ENCODE measurements at places on chromosomes 5 and 9. TPM values are rescaled to one million over a fixed set of nuclear protein-coding genes. Genes with fewer than 3 reads are reported as not detected.
A peak's percentile ranks its signal among the peaks of the same experiment; 100 is the strongest.

DNA sequence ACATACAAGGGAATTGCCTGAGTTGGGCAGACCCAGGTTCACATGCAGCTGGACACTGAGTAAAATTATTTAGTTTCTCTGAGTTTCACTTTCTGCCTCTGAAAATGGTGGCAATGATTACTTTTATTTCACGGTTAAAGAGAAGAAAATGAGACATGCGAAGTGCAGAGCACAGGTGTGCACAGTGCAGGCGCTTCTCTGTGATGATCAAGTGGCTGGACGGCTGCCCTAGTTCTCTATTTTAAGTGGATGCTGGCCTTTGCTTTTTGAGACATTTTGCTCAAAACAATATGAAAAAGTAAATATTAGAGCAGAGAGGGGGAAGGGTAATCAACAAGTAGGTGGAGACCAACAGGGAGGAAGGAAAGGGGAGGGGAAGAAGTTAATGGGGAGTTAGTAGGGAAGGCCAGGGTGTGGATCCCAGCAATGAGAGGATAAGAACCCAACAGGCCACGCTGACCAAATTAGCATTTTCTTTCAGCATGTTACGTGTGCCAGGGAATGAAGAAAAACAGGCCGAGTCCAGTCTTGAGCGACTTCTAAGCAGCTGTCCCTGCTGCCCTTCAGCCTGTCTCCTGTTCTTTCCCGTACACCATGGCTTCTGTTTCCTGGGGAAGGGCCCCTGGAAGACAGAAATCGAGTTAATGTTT lies 16.1 kb downstream of the SNX18 start:
- DNase-seq, result peak; percentile 76

- DNase-seq, result peak; percentile 58
Observed at GRCh38 chr9:112174222-112174964, 704 bp downstream of the SUSD1 start.

GRCh38 chr5:3186736-3187405 lies 408.8 kb upstream of the IRX1 start:
- no peak for DNase-seq

DNA sequence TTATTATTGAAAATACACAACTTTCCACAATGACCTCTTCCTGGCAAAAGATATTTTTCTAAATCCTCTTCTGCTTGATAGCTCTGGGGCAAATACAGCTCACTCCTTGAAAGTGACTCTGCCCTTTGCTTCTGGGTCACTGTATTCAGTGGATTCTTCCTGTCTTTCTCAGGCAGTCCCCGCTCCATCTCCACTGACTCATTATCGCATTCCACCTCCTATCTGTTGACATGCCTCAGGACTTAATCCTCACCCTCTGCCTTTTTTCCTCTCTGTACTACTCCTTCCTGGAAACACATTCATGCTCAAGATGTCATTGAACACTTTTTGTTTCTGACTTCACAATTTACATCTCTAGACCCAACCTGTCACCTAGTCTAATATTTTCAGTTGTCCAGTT lies 8.4 kb upstream of the RGS7BP start:
- no peak for DNase-seq

- DNase-seq, result no peak
Observed at GRCh38 chr5:130939059-130939458, 226.0 kb downstream of the HINT1 start.

DNA sequence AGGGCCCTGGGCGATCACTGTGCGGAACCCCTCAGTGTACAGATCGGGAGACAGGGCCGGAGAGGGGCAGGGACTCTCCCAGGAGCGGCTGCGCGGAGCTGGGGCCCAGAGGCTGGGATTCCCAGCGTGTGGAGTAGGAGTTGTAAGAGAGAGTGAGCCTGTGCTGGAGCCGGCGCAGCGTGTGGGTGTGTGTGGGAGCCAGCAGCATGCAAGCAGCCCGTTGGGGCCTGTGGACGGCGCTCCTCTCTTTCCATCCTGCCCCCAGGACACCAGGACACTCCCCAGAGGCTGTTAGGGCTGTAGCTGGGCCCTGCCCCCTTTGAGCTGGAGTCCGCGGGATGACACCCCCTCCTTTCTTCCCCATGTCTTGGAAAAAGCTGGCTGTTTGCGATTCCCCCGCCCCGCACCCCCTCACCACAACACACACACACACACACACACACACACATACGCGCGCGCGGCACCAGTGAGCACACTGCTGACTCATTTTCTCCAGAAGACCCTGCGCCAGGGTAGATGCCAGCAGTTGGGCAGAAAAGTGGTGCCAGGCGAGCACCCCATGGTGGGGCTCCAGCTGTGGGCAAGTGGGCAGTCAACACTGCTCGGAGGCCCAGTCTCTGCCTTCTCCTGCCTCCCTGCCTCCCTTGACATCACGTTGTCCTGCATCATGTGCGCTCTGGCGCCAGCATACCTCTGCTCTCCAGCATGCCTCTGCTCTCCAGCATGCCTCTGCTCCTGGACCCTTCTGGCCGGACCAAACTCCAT lies 1.5 kb downstream of the COL27A1 start:
- peak; percentile 39 for DNase-seq

DNA sequence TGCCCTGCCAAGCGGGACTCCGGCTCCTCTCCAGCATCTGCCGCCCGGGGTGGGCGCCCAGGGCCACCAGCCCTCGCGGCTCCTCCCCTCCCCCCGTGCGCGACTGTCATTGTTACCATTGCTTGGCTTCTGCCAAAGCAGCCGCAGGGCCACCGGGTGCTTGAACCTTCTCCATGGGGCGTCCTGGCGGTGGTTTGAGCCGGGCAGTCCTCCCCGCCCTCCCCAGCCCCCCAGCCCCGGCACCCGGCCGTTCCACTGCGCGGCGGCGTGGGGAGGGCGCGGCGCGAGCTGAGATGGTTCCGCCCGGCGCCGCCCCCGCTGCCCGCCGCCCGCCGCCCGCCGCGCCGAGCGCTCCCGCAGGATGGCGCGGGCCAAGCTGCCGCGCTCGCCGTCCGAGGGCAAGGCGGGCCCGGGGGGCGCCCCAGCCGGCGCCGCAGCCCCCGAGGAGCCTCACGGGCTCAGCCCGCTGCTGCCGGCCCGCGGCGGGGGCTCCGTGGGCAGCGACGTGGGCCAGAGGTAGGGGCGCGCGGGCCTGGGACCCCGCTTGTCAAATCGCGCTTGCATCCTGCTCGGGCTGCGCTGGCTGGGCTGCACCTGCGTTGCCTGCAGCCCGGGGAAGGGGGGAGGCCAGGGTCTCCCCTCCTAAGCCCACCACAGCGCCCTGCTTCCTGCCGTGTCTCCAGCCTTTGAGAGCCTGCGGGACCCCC lies 34.4 kb downstream of the KCNT1 start:
- DNase-seq, result no peak

- no peak for DNase-seq
Observed at GRCh38 chr9:27632254-27632653, 59.0 kb upstream of the C9orf72 start.

- DNase-seq, result no peak
Observed at GRCh38 chr5:1474183-1474839, 29.1 kb upstream of the SLC6A3 start.

- no peak for DNase-seq
Observed at GRCh38 chr5:84017523-84018172, 297.0 kb upstream of the HAPLN1 start.

DNA sequence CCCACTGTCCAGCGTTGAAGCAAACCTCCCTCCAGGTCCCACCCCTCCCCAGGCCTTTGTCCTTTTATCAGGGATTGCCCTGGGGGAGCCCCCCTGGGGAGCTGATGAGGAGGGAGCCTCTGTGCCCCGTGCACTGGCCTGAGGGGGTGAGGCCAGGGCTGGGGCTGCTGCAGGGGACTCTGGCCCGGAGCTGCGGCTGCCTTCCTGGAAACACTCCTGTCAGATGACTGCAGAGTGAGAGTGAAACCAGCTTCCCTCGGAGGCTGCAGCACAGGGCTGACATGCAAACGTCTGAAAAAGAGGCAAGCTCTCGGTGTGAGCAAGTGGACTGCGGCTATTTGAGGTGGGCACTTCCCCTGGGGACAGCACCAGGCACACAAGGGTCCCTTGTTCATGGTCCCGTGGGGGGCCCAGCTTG lies 4.6 kb upstream of the TRAF2 start:
- DNase-seq, result no peak

DNA sequence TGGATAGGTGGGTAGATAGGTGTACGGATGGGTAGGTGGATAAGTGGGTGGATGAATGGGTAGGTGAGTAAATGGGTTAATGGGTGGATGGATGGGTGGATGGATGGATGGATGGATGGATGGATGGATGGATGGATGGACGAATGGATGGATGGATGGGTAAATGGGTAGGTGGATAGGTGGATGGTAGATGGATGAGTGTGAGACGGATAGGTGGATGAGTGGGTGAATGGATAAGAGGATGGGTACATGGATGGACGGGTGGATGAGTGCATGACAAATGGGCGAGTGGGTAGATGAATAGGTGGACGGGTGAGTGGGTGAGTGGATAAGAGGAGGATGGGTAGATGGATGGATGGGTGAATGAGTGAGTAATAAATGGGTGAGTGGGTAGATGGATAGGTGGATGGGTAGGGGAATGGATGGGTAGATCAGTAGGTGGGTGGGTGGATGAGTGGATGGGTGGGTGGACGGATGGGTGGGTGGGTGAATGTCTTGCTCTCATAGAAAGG lies 179.2 kb downstream of the FGF18 start:
- DNase-seq, result no peak

- DNase-seq, result peak; percentile 51
Observed at GRCh38 chr5:174532455-174533453, 191.6 kb upstream of the MSX2 start.

DNA sequence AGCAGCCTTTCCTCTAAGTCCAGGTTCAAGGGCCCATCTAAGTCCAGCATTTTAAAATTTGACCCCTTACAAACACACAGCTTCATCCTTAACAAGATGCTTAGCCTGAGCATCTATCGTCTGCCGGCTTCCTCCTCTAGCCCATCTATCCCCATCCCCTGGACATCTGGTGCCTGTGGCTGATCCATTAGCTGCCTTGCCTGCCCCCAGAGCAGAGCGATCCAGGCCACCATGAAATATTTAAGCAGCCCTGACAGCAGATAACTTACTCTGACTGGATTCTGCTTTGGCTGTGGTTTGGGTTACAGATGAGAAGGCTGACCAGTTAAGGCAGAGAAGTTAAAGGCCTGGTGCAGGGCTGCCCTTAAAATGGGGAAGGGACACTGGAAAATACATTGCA lies 30.9 kb upstream of the CPEB4 start:
- no peak for DNase-seq

- no peak for DNase-seq
Observed at GRCh38 chr9:97543561-97543960, 42.1 kb downstream of the TMOD1 start.

DNA sequence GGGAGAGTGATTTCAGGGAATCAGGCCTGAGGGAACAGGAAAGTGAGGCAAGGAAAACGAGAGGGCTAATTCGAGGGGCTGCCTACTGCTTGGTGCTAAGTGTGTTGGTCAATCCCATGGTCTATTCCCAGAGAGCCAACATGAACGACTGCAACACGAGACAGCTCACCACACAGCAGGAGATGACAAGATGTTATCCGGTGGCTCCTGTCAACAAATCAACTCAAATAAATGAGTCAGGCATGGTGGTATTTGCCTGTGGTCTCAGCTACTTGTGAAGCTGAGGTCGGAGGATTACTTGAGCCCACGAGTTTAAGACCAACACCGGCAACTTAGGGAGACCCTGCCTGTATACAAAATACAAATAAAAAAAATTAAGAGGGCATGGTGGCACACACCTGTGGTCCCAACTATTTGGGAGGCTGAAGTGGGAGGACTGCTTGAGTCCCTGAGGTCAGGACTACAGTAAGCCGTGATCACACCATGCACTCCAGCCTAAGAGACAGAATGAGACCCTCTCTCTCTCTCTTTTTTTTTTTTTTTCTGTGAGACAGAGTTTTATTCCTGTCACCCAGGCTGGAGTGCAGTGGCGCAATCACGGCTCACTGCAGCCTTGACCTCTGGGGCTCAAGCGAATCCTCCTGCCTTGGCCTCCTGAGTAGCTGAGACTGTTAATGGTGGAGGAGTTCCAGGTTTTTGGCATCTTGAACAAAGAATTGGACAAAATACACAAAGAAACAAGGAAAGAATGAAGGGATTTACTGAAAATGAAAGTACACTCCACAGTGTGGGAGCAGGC lies 9.0 kb upstream of the FAF2 start:
- DNase-seq, result no peak

GRCh38 chr5:41852293-41852692 lies 17.9 kb downstream of the OXCT1 start:
- DNase-seq, result no peak

DNA sequence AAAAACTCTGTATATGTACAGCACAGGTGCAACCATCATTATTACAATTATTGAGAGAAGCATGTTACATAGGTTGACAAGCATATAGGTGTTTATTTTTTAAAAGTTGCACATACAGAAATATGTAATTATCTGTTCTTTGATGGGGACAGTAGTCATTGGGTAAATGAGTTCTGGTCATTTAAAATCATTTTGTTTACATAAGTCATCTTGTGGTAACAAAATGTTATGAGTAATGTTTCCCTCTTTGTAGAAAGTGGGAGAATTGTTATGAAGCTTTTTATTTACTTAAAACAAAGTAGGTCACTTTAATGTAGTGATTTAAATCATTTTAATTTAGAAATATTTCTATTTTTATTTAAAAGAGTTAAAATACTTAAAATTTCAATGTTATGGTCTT lies 33.8 kb upstream of the FBXL17 start:
- no peak for DNase-seq

DNA sequence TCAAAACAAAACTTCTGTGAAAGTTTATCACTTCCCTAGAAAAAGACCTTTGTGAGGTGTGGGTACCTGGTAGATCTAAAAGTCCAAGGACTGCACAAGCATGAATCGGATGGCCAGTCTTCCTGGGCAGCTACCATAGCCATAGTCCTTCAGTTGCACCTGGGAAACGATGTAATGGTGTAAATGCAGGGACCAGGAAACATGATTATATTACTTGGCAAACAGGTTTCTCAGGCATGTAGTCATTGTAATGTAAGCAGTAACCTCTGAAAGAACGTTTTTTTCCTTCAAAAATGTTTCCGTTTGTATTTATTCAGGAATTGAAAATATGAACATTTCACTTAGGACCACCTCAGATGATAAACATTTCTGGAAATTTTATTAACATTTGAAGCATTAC lies 433.4 kb downstream of the DTWD2 start:
- DNase-seq, result no peak

DNA sequence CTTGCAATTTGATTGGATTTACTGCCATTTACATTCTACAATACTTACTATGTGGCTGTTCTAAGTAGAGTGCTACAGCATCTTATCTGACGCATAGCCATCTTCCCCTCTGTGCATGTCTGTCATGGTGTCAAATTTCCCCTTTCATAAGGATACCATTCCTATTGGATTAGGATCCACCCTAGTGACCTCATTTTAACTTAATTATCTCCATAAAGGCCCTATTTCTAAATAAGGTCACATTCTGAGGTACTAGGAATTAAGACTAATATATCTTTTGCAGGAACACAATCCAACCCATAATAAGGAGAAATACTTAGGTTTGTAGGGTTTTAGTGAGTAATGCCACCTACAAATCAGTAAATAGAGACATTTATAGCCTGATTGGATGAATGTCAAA lies 268.0 kb downstream of the ADAMTSL1 start:
- no peak for DNase-seq

Gene MARCOL
- total RNA-seq, result not detected

Gene ADGRD2
- not detected for total RNA-seq

Gene LCP2
- total RNA-seq, result 3.2 TPM

Gene SH3RF2
- 17.3 TPM for total RNA-seq

Gene MLANA
- total RNA-seq, result not detected

Gene AFAP1L1
- 22.3 TPM for total RNA-seq

Gene EGFLAM
- total RNA-seq, result 3.5 TPM
